ENCODE measurements at places on chromosomes 3 and 15.

GRCh38 chr15:90221246-90221900, 12.4 kb downstream of the CIB1 start:
- no peak for DNase-seq

- no peak for DNase-seq
Observed at GRCh38 chr15:33756961-33757360, 211.3 kb upstream of the CHRM5 start.

DNA sequence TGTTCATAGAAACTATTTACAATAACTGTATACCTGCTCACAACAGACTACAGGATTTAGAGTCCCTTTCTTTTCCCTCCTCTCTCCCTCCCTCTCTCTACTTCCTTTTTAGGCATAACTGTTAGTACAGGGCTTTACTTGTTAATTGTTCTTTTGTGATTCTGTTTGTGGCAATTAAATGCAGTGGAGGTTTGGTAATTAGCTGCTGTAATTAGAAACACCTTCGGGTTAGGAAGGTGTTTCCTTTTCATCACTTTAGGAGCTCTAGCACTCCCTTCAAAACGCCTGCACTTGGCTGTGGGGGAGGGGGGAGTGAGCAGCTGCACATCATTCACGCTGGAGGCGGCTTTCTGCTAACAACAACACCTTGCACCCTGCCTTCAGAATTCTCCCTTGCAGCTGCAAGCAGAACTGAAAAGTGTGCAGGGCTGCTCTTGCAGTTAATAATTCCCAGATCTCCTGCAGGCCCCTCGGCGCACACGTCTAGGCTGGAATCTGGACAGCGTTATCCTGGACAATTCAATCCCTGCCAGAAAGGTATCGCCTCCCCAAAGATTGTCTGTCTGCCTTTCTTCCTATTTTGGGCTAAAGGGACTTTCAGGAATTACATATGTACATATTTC, 242.6 kb upstream of the RGMA start:
- no peak for DNase-seq

DNA sequence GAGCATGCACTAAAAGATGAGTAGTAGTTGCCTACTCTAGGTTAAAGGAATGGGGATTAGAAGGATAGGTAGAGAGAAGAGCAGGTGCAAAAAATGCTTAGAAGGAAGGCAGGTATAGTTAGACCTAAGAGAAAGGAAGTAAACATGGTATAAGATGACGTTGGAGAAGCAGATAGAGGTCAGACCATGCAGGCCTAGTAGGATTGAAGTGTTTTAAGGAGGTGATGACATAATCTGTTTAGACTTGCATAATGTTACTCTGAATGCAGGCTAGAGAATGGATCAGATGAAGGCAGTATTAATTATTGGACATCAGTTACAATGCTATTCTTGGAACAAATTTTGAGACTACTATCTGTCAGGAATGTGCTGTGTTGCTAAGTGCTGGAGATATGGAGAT, 11.1 kb upstream of the ECT2 start:
- DNase-seq: no peak

DNA sequence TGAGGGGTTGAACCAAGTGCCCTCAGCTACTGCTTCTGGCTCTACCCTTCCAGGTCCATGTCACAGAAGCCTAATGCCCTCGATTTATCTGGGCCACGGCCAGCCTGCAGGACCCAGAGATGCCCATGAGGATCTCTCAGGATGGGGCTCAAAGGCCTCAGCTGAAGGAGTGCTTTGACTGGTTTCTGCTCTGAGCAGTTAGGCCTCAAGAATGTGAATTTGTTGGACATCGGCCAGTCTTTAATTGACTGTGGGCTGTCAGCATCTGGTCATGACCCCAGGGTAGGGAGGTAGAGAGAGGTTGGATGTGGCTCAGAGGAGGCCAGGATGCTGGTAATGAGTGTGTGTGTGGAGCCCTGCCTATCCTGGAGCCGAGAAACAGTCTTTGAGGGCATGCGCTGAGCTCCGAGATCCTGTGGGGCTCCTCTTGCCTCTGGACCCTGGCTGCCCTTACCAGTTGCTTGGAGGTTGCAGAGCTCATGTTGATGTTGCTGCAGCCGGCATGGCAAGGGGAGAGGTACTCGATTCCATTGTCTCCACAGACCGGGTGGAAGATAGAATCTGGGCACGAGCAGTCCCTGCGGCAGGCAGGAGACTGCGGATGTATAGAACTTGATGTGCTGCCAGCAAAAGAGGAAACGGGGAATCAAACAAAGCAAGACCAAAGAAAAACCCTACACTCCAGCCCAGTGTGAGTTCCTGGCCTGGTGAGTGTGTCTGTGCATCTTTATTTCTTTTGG, 49.1 kb upstream of the RAB6B start:
- DNase-seq: no peak

Data from stimulated activated CD4-positive, alpha-beta T cell treated with anti-CD3 and anti-CD28 coated beads, Interleukin-1b, Interleukin-23, amount 100 ng/mL, for 4 hours (primary cell).